ENCODE measurements at places on chromosomes 6 and 20.

- DNase-seq: no peak
Observed at GRCh38 chr6:111667931-111668330, 62.3 kb upstream of the TRAF3IP2 start.

GRCh38 chr6:158283304-158283980 is 28.8 kb upstream of the TULP4 start:
- DNase-seq: no peak

- no peak for DNase-seq
Observed at GRCh38 chr20:48816282-48817205, 11.3 kb downstream of the PREX1 start.

- DNase-seq: no peak
Observed at GRCh38 chr6:56346958-56347357, 99.6 kb upstream of the COL21A1 start.

DNA sequence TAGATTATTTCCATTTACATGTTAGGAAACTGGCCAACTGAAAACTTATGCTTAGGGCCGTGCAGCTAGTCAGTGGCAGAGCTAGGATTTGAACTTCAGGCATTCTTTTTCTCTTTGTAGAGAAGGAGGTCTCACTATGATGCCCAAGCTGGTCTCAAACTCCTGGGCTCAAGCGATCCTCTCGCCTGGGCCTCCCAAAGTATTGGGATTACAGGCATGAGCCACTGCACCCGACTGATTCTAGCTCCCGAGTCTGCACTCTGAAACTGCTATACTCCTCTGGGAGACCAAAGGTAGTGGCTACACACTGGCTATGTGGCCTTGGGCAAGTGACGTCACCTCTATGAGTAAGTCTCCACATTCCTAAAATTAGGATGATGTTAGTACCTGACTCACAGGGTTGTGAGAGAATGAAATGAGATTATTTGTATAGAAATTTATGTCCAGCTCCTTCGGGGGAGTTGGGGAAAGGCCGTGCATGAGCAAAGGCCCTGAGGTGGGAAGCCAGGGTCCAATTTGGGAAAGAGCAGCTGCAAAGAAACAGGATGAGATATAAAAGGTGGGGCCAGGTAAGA is 6.4 kb downstream of the PLTP start:
- DNase-seq: peak; percentile 11

DNA sequence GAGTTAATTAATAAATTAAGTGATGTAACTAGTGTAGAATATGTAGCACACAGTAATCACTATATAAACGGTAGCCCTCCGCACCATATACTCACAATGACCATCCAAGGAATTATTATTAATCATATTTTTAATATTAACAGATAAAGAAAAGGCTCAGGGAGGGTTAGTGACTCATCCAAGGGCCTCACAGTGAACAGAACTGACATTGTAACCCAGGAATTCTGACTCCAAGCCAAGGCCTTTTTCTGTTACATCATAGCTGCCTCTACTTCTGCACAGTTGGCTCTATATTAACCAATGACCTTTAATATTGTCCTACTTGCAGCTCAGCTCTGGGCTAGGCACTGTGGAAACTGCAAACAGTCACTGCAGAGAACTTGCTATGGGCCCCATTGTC is 117.5 kb upstream of the SIRPG start:
- no peak for DNase-seq

DNA sequence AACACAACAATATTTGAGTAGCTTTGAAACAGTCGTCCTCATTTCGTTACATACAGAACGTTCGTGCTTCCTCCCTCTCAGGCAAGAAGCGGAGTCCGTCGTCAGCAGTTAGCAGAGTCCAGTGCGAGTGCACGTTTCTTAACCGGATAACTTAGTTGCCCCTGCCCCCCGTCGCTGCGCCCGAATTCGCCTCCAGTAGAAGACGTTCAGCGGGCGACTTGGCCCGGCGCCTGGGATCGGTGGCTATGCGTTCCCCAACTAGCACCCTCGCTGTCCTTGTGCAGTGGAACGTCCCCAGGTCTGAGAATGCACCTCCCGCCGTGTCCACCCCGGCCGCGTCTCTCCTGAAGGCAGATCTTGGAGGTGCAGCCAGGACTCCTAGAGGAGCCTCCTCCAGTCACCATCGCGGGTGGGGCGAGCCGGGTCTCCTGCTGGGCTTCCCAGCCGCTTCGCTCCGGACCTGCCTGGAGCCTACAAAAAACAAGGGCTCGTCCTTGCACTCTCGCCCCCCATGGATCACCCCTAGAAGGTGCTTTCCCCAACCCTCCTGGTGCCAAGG is 910 bp upstream of the PCSK2 start:
- DNase-seq: peak; percentile 3

GRCh38 chr6:97288188-97288587 is 5.2 kb upstream of the MMS22L start:
- DNase-seq: no peak

DNA sequence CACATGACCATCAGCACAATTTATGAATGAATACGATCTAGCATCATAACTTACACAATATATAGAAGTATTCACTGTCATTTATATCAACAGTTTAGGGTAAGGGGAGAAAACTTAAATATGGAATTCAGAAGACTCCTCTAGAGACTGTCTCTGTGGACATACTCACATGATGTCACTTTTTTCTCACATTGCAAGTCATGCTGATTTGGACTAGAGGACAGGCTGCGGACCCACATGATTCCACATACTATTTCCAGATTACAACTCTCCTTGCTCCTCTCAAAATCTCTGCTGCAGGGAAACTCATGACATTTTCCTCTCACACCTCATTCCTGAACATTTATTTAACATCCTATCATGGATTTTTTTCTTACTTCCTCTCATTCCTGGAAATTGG is 13.4 kb downstream of the CRISP1 start:
- DNase-seq: no peak

DNA sequence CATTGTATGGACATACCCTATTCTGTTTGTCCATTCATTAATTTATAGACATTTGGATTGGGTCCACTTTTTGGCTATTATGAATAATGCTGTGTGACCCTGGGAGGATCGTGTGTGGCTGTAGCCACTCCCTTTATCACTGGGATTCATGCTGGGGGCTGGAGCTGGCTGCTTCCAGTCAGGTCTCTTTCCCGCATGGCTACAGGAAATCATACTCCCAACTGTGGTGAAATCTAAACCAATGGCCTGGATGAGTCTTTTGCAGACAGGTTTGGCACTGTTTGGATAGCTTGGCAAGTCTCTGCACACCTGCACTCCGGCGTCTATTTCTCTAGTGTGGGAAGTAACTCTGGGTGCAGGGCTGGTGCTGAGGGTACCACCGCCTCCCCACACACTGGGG is 80.4 kb downstream of the RIN2 start:
- DNase-seq: no peak

GRCh38 chr6:34158876-34159275 is 13.0 kb upstream of the GRM4 start:
- DNase-seq: no peak

- DNase-seq: peak; percentile 85
Observed at GRCh38 chr6:44072959-44073611, 54.2 kb downstream of the MRPL14 start.

DNA sequence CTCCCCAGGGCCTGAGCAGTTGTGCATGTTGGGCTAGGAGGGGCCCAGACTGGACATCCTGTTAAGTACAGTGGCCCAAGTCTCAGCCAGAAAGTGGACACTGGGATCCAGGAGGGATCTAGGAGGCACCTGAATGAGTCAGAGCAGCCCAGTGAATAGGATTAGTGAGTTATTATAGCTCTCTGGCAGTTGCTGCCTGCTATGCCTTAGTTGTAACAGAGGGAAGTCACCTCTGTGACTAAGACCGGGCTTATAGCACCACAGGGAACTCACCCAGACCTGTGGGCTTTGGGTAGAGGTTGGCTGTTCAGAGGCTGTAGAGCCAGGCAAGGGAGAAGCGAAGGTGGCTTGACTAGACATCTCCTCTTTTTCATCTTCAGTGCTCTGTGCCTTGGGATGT is 39.0 kb upstream of the AAR2 start:
- DNase-seq: no peak

DNA sequence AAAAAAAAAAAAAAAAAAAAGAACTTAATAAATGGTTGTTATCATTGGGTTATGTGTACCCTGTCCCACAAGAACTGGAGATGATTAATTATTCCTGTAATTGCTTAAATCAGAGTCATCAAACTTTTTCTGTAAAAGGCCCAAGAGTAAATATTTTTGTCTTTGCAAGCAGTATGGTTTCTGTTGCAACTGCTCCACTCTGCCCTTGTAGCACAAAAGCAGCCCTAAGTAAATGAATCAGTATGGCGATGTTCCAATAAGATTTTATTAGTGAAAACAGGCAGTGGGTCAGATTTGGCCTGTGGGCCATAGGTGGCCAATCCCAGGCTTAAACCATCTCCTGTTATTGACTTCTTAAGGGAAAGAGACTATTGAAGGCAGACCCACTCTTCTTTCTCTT is 252.7 kb downstream of the TSHZ2 start:
- no peak for DNase-seq

GRCh38 chr6:105226598-105227294 is 46.9 kb upstream of the POPDC3 start:
- no peak for DNase-seq

GRCh38 chr20:62741191-62741691 is 32.6 kb downstream of the NTSR1 start:
- DNase-seq: no peak

- no peak for DNase-seq
Observed at GRCh38 chr6:122648726-122649125, 38.5 kb downstream of the PKIB start.

DNA sequence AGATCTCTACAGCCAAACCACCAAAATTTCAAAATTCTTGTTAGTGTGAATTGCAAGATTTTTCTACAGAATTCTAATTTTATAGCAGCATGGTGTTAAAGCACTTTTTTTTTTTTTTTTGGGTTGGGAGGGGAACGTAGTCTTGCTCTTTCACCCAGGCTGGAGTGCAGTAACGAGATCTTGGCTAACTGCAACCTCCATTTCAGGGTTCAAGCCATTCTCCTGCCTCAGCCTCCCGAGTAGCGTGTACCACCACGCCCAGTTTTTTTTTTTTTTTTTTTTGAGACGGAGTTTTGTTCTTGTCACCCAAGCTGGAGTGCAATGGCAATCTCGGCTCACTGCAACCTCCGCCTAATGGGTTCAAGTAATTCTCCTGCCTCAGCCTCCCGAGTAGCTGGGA is 11.5 kb downstream of the ARHGAP18 start:
- DNase-seq: no peak

DNA sequence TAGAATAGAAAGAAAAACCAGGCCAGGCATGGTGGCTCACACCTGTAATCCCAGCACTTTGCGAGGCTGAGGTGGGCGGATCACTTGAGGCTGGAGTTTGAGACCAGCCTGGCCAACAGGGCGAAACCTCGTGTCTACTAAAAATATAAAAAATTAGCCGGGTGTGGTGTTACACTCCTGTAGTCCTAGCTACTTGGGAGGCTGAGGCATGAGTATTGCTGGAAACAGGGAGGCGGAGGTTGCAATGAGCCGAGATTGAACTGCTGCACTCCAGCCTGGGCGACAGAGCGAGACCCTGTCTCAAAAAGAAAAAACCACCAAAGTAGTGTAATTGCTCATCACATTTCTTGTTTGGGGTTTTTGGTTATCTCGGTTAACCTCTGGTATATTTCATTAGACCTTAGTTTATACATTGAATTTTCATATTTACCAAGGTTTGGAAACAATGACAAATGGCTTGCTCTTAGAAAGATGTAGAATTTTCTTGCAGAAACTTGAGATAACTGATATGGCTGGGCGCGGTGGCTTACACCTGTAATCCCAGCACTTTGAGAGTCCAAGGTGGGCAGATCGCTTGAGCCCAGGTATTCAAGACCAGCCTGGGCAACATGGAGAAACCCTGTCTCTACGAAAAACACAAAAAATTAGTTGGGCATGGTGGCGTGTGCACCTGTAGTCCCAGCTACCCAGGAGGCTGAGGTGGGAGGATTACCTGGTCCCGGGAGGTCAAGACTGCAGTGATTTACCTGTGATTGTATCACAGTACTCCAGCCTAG is 14.2 kb downstream of the ITCH start:
- DNase-seq: no peak

DNA sequence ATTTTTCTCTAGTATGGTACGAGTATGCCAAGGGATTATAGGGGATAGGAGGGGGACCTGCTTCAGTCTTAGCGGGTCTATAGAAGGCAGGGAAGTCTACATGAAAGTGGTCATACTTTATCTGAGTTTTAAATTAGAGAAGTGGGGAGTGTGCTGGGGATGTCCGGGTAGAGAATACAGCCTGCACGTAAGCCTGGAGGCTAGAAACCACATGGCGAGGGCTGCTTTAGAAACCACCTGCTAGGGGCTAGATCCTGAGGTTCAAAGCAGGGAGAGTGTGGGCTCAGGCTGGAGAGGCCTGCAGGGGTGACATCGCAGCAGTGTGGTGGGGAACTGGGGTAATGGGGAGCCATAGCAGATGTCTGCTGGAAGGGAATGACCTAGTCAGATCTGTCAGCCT is 85.2 kb downstream of the VEGFA start:
- no peak for DNase-seq

DNA sequence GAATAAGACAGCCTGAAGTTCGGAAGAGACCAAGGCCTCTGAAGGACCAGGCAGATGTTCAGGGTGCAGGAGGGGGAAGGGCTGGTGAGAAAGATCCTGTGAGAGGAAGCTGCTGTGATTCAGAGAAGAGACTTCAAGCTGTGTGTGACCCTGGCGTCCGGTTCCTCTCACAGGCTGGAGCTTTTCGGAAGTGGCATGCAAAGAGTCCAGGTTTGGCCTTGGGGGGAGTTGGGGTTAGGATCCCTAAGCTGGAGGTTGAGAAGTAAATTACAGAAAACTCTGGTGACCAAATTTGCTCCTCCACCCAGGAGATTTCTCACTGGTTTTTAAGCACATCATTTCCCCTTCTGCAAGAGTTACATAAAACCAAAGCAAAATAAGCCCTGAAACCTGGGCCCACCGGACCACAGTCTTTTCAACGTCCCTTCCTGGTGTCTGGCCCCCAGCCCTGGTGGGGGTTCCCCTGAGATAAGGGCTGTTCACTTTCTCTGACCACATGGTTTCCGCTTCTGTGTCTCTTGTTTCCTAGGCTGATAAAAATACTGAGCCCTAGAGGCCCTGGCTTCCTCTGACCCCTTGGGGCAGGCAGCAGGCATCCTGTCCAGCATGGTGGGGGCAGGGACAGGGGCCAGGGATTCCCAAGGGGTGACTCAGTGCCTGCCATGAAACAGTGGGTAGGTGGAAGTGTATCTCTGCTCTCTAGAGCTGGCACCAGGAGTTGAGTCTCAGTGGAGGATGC is 12.0 kb upstream of the LTA start:
- peak; percentile 89 for DNase-seq

DNA sequence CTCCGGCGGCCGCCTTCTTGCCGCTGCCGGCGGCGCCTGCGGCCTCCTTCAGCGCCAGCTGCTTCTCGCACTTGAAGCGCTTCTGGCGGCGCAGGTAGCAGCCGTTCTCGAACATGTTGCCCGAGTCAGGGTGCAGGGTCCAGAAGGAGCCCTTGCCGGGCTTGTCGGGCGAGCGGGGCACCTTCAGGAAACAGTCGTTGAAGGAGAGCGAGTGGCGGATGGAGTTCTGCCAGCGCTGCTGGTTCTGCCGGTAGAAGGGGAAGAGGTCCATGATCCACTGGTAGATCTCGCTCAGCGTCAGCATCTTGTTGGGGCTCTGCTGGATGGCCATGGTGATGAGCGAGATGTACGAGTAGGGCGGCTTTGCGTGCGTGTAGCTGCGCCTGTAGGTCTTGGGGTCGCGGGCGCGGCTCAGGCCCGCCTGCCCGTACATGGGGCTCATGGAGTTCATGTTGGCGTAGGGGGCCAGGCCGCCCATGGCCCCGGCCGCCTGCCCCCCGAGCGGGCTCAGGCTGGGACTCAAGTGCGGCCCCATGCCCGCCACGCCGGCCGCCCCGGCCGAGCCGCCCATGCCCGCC is 1.9 kb downstream of the FOXA2 start:
- peak; percentile 62 for DNase-seq

- DNase-seq: no peak
Observed at GRCh38 chr6:81875782-81876293, 123.4 kb upstream of the TENT5A start.

All from left lung (tissue), 14 donors.